Activated CD4-positive, alpha-beta T cell treated with anti-CD3 and anti-CD28 coated beads, Interleukin-2, amount 50 U/mL, for 1 hour (primary cell): ENCODE measurements at places on chromosomes 16 and 17.

GRCh38 chr17:17612085-17613022 is 20.8 kb upstream of the PEMT start:
- DNase-seq, result no peak

DNA sequence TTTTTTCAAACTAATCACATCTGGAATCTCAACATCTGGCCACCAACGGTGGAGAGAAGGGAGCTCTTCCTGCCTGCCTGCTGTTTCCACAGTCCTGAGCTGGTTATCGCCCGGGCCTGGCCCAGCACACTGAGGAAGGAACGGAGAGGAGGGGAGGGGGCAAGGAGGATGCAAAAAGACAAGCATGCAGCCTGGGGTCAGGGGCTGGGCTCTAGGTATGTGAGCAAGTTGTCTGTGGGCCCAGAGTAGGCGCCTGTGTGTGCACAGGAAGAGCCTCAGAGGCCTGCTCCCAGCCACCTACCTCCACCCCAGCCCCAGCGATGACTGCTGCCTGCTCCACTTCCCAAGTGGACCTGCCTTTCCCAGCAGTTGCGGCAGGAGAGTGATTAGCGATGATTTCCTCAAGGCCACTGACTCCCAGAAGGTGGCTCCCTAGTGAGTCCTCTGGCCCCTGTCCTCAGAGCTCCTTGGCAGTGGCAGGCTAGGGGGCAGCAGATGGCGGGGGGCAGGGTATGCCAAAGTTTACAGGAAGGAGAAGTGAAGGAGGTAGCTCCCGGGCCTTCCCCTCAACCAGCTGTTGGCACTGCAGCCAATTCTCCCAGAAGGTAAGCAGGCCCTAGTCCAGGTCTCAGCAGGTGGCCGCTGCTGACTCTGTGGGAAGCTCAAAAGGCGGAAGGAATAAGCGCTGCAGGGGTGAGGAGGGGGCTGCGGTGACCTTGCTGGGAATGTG is 27.0 kb upstream of the RASD1 start:
- DNase-seq, result no peak

- no peak for DNase-seq
These were observed 22.7 kb upstream of the CD300E start for GRCh38 chr17:74646231-74646630.

DNA sequence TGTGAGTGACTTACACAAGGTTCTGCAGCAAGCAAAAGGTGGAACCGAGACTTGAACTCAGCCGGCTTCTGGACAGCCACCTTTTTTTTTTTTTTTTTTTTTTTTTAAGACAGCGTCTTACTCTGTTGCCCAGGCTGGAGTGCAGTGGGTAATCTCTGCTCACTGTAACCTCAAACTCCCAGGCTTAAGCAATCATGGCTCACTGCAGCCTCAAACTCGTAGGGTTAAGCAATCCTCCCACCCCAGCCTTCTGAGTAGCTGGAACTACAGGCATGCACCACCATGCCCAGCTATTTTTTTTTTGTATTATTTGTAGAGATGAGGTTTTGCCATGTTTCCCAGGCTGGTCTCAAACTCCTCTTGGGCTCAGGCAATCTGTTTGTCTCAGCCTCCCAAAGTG is 55.2 kb upstream of the GOT2 start:
- no peak for DNase-seq

DNA sequence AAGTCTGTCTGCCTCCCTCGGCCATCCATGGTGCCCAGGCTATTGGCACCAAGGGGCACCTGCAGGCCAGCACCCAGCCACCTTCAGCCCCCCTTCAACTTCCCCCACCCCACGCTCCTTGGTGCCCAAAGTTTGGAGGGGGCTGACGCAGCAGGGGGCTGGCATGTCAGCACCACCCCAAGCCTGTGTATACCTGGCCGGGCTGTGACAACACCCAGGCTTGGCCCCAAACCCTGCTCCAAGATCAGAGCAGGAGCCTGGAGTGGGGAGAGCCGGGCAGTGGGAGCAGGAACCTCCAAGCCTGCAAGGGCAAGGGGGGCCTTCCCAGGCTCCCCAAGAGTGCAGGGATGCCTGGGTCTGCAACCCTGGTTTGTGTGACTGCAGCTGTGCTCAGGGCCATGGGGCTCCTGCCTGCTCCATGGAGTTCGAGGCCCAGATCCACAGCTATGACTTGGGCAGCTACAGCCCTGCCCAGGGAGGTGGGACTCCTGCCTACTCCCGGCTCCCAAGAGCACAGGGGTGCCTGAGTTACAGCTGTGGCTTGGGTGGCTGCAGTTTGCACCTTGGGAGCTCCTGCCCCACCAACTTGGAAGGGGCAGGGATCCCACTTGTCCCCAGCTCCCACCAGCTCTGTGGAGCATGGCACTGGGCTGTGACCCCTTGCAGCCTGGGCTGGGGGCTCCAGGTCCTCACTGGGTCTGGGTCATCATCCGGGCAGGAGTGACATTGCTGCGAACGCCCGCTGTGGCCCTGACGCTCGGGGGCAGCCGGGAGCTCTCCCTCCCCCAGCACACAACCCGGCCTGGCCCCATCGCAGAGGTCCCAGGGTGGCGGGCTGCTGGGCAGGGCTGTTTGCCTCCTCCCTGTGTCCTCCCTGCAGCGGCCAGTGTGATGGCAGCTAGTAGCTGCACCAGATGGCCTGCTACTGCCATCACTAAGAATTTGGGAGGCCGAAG is 175.5 kb upstream of the SDK2 start:
- DNase-seq, result no peak

DNA sequence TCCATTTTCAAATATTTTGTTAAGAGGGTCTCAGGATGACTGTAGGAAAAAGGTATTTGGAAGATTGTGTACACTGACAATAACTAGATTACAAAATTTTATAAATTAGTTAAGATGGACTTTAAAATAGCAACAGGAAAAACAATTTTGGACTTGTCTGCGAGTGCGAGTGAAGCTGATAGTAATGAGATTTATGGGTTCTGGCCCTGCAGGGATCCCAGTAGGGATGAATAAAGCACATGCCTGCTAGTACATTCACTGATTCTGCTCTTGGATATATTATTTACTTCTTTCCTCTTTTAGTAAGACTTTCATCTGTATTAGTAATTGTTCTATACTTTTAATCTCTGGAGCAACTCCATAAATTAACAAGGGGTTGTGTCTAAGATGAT is 28.2 kb downstream of the PRKCA start:
- no peak for DNase-seq

DNA sequence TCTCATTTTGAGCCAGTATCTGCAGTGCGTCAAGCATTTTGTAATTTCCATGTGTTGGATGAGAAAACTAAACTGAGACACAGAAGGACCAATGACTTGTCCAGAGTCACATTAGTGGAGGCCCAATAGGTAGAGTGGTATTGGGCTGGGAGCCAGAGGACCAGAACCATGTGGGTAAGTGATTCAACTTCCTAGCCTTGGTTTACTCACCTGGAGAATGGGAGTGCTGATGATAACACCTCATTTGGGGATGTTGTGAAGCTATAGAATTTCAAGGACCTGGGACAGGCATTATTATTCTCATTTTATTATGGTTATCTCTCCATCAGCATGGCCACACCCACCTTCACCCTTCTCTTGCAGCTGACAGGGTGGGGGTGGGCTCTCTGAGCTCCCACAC is 8.1 kb downstream of the CPNE2 start:
- DNase-seq, result no peak

DNA sequence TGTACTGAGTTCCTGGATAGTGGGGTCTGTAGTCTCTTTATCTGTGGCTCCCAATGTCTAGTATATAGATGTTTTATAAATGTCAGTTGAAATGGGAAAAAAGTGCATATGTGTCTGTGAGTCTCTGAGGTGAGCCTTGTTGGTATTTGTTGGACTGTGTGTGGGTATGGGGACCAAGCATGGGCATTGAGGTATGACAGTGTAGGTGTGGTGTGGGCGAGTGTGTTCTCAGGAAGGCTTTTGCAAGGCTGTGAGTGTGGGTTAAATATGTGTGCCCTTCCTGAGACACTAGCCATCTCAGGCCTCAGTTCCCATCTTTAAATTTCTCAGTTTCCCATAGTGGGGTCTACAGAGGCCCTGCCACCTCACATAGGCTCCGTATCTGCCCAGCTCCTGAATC is 440.2 kb upstream of the CCL2 start:
- DNase-seq, result no peak

GRCh38 chr17:2598166-2598565 is 4.7 kb downstream of the PAFAH1B1 start:
- DNase-seq, result no peak

GRCh38 chr17:82807562-82807961 is 32.3 kb downstream of the ZNF750 start:
- no peak for DNase-seq

DNA sequence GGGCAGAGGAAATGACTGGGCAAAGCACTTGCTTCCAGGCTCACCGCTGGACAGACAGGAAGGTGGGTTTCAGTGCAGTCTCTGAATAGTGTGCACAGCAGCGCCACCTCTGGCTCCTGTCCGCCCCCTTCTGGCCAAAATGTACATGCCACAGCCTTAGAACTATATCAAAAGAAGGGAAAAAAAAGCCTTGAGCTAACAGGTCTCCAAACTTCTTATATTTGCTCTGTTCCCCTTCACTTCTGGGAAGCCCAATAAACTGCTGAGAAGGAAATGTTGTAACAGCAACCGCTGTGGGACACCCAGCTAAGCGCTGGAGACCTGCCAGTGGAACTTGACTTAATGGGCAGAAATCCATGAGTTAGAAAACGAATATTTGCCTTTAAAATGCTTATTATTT is 17.5 kb downstream of the COG7 start:
- peak; percentile 63 for DNase-seq

DNA sequence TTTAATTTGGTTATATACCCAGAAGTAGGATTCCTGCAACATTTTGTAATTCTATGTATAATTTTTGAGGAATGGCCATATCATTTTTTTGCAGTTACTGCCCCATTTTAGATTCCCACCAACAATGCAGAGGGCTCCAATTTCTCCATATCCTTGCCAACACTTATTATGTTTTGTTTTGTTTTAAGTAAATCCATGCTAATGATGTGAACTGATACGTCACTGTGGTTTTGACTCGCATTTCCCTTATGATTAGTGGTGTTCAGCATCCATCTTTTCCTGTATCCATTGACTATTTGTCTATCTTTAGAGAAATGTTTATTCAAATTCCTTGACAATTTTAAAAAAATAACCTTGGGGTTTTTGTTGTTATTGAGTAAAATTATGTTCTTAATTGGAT is 826.4 kb downstream of the CDH11 start:
- no peak for DNase-seq

DNA sequence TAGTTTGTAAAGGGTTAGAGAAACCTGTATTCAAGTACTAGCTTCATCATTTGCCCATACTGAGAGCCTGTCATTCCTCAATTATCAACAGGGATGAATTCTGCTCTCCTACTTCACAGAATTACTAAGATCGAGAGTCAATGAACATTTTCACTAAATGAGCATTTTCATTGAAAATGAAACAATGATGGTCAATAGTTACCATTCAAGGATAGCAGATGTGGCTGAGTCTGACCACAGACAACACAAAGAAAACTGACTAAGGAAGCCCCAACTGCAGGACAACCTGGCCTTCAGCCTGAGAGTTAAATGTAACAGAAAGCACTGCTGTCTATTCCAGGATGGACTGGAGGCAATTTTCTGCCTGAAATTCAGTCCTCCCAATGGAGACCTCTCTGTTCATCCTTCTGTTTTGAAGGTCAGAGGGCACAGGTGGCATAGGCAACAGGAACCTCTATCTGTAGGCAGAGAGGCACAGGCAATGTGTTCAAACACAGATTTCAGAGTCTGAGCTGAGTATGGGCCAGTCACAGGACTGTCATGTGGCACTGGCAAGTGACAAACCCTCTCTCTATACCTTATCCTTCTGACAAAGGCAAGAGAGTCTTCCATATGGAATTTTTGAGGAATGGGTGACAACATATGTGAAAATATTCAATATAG is 19.5 kb downstream of the TRAF4 start:
- DNase-seq, result no peak

- no peak for DNase-seq
These were observed 7.1 kb downstream of the KRT13 start for GRCh38 chr17:41498276-41498675.

GRCh38 chr17:37833237-37833859 is 88.5 kb upstream of the HNF1B start:
- no peak for DNase-seq

DNA sequence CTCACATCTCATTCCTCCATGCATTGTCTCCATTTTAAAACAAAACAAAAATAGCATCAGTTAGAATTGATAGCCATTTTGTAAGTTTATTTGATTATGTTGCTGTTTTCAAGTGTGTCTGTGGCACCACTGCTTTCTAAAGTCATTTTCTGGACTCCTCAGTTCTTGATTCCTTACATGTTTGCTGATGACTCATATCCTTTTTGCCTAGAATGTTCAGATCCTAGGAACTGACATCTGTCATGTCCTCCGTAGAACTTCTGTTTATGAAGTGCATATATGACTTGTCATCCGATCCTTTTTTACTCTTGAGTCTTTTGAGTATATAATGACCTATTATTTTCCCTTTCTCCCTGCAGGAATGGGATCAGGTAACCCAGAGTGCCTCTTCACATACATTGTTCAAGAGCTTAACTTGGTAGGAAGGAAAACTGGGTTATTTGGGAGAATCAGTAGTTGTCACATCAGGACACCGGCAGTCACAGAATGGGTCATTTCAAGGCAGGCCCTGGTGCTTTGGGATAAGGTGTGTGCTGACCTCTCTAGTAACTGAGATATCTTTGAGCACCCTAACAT is 69.2 kb downstream of the MAP2K4 start:
- no peak for DNase-seq

GRCh38 chr17:60039847-60040442 is 38.8 kb downstream of the HEATR6 start:
- no peak for DNase-seq

DNA sequence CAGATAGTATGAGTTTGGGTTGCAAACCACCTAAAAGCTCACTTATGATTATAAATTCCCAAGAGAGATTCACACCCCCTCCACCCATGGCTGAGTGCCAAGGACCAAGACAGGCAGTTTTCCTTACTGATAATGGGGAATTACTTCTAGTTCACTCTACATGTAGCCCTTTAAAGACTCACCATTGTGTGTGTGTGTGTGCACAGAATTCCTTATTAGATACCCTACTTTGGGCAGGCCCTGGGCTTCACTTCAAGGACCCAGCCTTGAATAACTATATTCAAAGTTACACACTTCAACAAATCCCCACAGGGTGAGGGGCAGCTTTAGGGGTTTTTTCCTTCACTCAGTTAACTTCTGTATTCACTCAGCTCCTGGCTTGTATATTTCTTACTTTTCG is 143.5 kb downstream of the MYO1D start:
- no peak for DNase-seq

GRCh38 chr17:161481-161880 is 20.0 kb downstream of the DOC2B start:
- DNase-seq, result no peak

DNA sequence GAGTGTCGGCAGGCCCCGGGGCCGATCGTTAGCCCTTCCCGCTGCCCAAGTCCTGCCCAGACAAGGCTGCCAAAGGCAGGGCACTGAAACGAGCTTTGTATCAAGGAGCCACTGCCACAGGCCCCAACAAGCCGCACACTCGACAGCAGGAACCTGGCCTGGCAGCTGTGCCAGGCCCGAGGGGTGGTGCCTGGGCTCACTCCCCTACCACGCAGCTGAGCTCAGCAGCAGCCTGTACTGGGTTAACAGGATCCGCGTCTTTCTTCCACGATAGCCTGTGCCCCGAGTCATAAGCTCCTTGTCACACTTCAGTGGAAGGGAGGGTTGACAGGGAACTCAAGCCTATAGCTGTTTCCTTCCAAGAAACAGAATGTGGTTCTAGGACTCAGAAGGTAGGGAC is 87.9 kb downstream of the ABR start:
- no peak for DNase-seq

- DNase-seq, result no peak
These were observed 11.2 kb downstream of the CBFB start for GRCh38 chr16:67040166-67040565.

- no peak for DNase-seq
These were observed 48.2 kb downstream of the IL21R start for GRCh38 chr16:27450196-27450549.

- DNase-seq, result no peak
These were observed 296.6 kb upstream of the CDH11 start for GRCh38 chr16:65418435-65418834.
